ENCODE measurements at places on chromosomes 1 and 21. TPM values are rescaled to one million over a fixed set of nuclear protein-coding genes. Genes with fewer than 3 reads are reported as not detected.

ANKRD34A gene
- total RNA-seq = 0.21 TPM

SLC2A1 gene
- total RNA-seq = 104 TPM

LRRN2 gene
- total RNA-seq = 15.3 TPM

TAS1R1 gene
- total RNA-seq = not detected

FHAD1 gene
- 0.64 TPM for total RNA-seq

PRAMEF20 gene
- total RNA-seq = not detected

HTR1D gene
- 14.8 TPM for total RNA-seq

FABP3 gene
- not detected for total RNA-seq

TNFSF4 gene
- total RNA-seq = not detected

DSTYK gene
- 9.5 TPM for total RNA-seq

CRB1 gene
- total RNA-seq = not detected

PPFIA4 gene
- 0.32 TPM for total RNA-seq

GCSAML gene
- not detected for total RNA-seq

FCER1A gene
- total RNA-seq = not detected

SNRPE gene
- 219 TPM for total RNA-seq

PCP4 gene
- total RNA-seq = not detected

IKBKE gene
- 6.0 TPM for total RNA-seq

LIN28A gene
- not detected for total RNA-seq

C21orf58 gene
- 5.7 TPM for total RNA-seq

AGPAT3 gene
- 26.5 TPM for total RNA-seq

APOBEC4 gene
- total RNA-seq = not detected

CFHR1 gene
- total RNA-seq = 0.23 TPM

FMO4 gene
- 0.31 TPM for total RNA-seq

TEX38 gene
- total RNA-seq = not detected

C1orf174 gene
- 24.7 TPM for total RNA-seq

SPRR1A gene
- total RNA-seq = not detected

TTLL10 gene
- total RNA-seq = not detected

LCE3E gene
- total RNA-seq = not detected
